ENCODE measurements at places on chromosomes 3 and 15.

DNA sequence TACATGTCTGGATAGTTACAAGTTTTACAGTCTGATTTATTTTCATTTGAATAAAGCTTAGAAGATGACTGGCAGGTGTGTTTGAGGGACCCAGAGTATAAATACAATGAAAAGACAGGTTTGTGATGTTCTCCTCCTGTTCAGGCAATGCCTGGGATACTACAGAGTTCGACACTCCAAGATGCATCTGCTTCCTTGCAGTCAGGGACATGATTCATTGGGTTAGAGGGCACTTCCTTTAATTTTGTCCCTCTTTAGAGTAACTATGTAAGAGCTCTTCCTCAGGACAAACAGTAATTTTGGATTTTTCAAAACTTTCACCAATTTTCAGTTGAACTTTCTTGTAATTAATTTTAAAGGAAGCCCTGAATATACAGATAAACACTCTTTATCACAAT lies 102.0 kb downstream of the LMLN start:
- no peak for DNase-seq

GRCh38 chr3:177776661-177777101 lies 579.4 kb upstream of the TBL1XR1 start:
- no peak for DNase-seq

GRCh38 chr3:187318819-187319616 lies 27.5 kb upstream of the MASP1 start:
- no peak for DNase-seq

DNA sequence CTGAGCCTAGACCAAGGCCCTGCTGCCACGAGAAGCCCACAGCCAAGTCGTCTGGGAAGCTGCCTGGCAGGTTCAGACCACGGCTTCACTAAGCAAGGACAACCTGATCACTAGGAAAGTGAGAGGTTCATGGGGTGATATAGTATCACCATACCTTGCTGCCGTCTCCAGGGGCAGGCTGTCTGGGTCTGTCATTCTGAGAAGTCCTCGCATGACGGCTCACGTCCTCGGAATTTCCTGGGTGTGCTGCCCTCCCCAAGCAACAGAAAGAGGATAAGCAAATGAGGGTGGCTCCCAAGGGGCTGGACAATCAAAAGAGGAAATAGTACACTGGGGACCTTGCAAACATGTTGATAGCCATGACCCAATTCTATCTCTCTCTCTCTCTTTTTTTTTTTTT lies 207.4 kb upstream of the IGF1R start:
- no peak for DNase-seq

- no peak for DNase-seq
Measured at GRCh38 chr15:83012076-83012426, 612 bp upstream of the C15orf40 start.

DNA sequence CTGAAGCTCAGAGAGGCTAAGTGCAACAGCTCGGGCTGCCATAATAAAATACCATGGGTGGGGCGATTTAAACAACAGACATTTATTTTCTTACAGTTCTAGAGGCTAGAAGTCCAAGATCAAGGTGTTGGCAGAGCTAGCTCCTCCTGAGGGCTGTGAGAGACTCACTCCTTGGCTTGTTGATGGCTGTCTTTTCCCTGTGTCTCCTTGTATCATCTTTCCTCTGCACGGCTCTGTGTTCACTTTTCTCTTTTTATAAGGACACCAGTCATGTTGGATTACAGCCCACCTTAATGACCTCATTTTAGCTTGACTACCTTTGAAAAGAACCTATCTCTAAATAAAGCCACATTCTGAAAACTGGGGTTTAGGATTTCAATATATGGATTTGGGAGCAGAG lies 129.7 kb downstream of the RPL22L1 start:
- no peak for DNase-seq

DNA sequence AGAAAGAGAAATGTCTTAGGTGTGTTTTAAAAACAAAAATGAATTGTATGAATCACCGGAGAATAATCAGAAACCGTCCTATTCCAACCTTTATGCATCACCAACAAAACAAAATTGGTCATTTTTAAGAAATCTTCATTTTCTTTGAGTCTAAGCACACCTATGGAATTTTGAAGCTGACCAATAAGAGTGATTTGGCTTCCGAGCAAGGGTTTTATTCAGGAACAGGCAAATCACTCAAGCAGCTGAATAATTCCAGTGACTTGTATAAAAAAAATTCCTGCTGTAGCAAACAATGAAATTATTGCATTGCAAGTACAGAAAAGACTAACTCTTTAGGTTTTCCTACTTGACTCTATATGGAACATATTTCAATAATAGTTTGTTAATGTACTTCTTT lies 83.8 kb upstream of the FNDC3B start:
- no peak for DNase-seq

DNA sequence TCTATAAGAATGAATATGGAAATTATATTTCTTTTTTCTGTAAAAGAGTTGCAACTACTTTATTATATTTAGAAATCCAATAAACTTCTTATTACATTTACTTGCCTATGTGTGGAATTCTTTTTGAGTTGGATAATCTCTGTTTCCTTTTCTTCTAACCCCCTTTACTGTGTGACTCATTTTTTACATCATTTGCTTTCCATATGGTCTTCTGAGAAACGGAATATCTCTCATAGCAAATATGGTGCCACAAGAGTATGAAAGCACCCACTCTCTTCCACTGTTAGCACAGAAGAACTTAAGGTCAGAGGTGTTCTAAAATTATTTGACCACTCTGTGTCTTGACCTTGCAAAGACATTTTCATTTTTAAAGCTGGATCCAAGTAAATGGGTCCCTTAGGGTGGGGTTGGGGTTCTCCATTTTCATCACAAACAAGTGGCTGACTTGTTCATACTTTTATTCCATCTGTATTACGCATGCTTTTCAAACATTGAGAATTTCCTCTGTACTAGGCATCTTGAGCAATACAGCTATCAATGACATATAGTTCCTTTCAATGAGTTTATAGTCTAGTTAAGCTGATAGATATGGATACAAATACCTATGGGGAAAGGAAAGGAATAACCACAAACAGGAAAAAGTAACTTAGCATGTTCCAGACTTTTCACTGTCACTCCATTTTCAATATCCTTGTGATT lies 281.1 kb upstream of the TPRG1 start:
- DNase-seq, result no peak

DNA sequence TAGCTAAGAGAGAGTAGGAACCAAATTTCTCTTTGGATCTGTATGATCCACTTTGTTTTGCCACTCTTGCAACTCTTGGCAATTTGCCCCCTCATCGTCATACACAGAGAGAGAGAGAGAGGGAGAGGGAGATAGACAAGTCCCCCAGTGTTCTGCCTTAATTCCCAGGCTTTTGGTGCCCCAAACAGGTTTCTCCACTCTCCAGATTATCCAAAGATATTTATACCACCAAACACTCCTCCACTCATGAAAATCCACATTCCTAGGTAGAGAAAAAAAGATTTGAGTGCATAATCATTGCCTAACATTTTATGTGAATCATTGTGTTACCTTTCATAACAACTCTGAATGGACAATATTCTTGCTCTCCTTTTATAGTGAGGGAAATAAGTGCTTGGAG lies 15.3 kb downstream of the ACP3 start:
- no peak for DNase-seq

DNA sequence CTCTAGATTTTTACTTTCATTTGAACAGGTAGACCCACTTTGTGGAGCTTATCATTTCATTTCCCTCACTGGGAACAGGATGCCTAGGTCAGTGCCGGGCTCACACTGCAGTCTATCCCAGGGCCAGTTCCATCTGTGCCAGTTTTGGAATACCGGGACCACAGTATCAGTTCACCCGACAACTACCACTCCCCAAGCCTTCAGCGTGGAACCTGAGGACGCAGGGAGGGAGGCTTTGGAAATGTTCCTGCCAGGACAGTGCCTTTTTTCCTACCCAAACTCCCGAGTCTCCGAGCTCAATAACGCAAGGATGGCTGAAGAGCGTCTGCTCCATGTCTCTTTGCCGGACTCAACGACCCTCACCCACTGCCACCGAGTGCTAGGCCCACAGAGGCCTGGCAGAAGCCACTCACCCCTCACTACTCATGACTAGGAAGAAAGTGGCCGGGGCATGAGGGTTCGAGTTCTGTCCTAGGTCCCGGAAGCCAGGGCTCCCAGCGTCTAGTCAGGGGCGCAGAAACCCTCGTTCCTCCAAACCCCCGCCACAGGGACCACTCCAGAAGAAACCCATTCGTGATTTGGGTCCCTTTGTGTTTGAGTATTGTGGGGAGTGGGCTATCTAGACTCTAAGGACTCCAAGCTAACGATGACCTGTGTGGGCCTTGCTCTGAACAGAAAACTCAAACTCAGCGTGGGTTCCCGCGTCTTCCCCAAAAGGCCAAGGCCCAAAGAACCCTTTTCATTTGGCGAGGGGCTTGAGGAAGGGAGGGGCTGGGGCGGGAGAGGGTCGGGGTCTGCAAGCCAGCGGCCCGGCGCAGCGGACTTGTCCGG lies 11.4 kb downstream of the ZIC1 start:
- no peak for DNase-seq

DNA sequence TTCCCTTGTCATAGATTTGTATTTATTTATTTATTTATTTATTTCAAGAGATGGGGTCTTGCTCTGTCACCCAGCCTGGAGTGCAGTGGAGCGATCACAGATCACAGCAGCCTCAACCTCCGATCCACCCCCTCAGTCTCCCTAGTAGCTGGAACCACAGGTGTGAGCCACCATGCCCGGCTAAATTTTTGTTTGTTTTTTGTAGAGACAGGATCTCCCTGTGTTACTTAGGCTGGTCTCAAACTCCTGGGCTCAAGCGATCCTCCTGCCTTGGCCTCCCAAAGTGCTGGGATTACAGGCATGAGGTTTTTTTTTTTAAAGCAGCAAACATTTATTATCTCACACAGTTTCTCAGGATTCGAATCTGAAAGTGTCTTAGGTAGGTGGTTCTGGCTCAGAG lies 2.5 kb downstream of the TTBK2 start:
- DNase-seq, result no peak

GRCh38 chr3:197522881-197523441 lies 32.8 kb downstream of the BDH1 start:
- DNase-seq, result no peak

- DNase-seq, result no peak
Measured at GRCh38 chr3:159819676-159820075, 169.0 kb upstream of the IL12A start.

Measured in CD8-positive, alpha-beta T cell (primary cell).